ENCODE measurements at places on chromosomes 6 and 20.

DNA sequence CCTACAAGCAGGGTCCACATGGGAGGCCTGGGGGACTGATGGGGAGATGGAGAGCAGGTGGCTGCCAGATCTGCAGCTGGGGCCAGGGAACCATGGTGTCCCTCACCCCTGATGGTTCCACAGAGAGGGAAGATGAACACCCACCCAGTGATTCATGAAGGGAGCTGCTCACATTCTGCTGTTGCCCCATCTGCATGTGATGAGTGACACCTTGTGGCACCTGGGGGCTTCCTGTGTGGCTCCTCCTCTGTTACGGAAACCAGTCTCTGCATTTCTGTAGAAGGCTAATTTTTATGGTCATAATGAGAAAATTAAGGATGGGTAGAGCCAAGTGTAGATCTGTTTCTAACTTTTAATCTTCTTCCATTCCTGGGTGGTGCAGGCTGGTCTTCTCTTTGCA is 217.1 kb downstream of the SMOC2 start:
- DNase-seq = no peak

GRCh38 chr6:89858041-89858440 is 28.4 kb downstream of the CASP8AP2 start:
- DNase-seq = no peak

- no peak for DNase-seq
These were observed 4.9 kb downstream of the XPO5 start for GRCh38 chr6:43570876-43571441.

GRCh38 chr6:11699576-11699975 is 79.0 kb downstream of the ADTRP start:
- DNase-seq = no peak

GRCh38 chr6:5814116-5814515 is 192.6 kb downstream of the NRN1 start:
- DNase-seq = no peak

DNA sequence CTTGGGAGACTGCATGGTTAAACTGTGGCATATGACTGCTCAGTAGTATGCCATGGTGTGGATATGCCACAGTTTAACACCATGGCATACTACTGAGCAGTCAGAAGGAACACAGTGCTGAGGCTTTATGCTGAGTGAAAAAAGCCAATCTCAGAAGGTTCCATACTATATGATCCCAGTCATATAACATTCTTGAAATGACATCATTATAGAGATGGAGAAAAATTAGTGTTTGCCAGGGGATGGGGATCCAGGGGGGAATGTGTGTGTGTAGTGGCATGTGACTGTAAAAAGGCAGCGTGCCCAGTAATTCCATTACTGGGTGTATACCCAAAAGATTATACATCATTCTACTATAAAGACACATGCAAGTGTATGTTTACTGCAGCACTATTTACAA is 85.8 kb downstream of the FOXF2 start:
- DNase-seq = no peak

GRCh38 chr6:16216501-16217155 is 21.8 kb upstream of the GMPR start:
- DNase-seq = no peak

- no peak for DNase-seq
These were observed 77.9 kb downstream of the TNFAIP3 start for GRCh38 chr6:137944793-137945498.

DNA sequence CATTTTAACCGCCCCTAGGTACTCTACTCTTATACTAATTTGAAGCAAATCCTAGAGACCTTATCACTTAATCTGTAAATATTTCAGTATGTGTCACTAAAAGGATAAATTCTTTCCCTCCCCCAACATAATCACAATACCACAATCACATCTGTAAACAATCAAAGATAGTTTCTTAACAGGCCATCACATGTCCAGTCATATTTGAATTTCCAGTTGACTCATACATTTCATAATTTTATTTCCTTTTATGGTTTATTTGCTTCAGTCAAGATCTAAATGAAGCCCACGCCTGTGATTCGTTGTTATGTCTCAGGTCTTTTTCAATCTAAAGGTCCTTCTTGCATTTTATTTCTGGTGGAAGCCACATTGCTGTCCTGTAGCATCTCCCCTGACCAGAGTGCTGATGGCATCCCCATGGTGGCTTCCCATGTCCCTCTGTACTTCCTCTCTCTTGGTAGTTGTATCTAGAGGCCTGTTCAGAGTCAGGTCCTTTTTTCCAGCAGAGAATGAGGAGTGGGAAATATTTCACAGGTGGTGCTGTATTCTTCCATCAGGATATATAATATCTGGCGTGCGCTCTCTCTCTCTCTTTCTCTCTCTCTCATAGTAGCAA is 128.6 kb upstream of the SLC22A23 start:
- no peak for DNase-seq

GRCh38 chr20:32204205-32205109 is 3.1 kb downstream of the PLAGL2 start:
- no peak for DNase-seq

DNA sequence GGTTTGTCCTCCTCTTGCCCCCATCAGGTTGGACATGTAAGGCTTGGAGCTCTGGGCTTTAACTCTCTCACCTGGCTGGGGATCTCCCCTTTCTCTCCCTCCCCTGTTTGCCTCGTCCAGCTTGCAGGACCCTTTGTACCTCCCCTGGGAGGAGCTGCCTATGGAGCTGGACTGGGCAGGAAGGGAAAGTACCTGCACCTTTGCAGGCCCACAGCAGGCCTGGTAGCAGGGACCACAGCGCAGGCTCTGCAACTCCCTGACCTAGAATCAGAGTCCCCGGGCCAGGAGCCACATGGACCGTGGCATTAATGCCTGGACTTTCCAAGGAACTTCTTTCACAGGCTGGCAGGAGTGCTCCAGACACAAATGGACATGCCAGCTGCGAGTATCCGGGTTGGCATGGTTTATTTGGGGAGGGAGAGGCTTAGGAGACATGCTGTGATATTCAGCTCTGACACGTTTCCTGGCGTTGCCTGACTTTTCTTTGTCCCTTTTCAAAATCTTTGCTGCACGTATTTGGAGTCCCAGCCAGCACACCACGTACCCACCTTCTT is 268.5 kb upstream of the EXOC2 start:
- no peak for DNase-seq

- no peak for DNase-seq
These were observed 102.3 kb downstream of the EDN1 start for GRCh38 chr6:12392490-12392889.

- no peak for DNase-seq
These were observed 6.1 kb downstream of the GMPR start for GRCh38 chr6:16244446-16244845.

DNA sequence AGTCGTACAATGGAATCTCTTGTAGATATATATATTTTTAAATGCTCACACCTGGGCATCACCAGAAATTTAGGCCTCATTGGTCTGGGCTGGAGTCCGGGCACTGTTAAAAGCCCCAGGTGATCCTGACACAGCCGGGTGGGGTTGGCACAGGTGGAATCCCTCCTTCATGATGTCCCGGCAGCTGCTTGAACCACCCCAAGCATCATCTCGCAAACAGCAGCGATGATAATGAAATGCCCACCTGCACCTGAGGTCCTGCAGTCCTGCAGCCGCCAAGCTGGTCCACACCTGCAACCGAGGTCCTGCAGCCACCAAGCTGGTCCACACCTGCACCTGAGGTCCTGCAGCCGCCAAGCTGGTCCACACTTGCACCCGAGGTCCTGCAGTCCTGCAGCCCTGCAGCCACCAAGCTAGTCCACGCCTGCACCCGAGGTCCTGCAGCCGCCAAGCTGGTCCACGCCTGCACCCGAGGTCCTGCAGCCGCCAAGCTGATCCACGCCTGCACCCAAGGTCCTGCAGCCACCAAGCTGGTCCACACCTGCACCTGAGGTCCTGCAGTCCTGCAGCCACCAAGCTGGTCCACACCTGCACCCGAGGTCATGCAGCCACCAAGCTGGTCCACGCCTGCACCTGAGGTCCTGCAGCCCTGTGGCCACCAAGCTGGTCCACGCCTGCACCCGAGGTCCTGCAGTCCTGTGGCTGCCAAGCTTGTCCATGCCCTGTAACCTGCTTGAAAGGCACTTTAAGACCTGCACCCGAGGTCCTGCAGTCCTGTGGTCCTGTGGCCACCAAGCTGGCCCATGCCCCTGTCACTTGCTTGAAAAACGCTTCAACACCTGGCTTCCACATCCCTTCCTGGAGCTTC is 261.2 kb downstream of the DLL1 start:
- no peak for DNase-seq

DNA sequence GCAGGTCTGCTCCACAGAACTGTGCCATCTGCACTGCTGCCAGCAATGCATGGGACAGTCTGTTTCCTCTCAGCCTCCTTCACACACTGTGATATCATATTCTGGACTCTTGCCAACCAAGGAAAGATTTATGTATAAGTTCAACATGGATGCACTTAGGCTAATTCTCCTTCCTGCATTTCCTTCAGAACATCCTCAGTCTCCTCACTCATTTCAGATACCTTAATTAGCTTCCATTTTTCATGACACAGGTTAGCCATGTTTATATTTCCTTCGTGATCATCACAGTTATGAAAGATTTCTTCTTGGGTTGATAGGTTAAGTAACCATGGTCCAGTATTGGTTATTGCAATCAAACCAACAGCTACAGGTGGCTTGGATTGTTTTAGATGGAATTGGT is 46.4 kb upstream of the DDR1 start:
- no peak for DNase-seq

Measured in activated CD4-positive, alpha-beta T cell treated with anti-CD3 and anti-CD28 coated beads for 1 hour (primary cell).